Activated CD4-positive, alpha-beta memory T cell treated with anti-CD3 and anti-CD28 coated beads for 36 hours (primary cell): ENCODE measurements at places on chromosomes 16 and 17. TPM values are rescaled to one million over a fixed set of nuclear protein-coding genes. Genes with fewer than 3 reads are reported as not detected.

Gene CA5A
- not detected for total RNA-seq

Gene METTL9
- total RNA-seq: 100 TPM

DNA sequence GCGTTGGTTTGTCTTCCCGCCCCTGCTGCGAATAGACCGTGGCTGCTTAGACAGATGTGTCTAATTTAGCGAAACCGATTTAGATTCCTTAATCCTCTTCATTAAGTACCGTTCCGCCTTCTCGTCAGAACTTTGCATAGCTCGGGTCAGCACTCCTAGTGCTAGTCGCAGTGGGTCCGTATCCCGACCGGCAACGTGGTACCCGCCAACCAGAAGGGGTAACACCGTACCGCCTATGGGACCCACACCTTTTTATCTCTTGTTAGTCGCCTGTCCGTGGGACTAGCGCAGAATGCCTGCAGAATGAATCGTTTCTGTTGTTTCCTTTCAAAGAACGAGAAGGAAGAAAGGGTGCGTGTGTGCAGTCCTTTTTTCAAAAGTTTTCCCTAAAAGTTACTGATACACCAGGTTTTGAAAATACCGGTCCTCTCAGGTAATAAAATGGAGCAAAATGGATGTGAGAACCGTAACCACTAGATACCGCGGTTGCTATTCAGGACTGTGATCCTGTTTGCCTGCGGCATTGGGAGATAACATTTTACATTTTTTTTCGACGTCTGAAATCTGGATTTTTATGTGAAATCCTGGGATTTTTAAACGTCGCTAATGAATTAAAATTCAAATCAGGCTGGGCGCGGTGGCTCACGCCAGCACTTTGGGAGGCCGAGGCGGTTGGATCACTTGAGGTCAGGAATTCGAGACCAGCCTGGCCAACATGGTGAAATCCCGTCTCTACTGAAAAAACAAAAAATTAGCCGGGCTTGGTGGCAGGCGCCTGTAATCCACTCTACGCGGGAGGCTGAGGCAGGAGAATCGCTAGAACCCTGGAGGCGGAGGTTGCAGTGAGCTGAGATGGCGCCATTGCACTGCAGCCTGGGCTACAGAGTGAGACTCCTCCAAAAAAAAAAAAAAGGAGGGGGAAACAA lies 998 bp upstream of the SRSF1 start:
- no peaks in the 10 kb centered on the region for H3K27me3 ChIP-seq
- H3K27ac ChIP-seq: peak overlapping the region; percentile 100
- H3K4me1 ChIP-seq: peaks cover 37% of the 10 kb centered on the region

GRCh38 chr17:67435122-67435521 lies 58.0 kb downstream of the PITPNC1 start:
- H3K27ac ChIP-seq: peak overlapping the region; percentile 89
- peak overlapping the region; percentile 56 for H3K4me3 ChIP-seq
- peaks cover 5% of the 10 kb centered on the region for H3K36me3 ChIP-seq
- peak; percentile 82 for DNase-seq
- peaks cover 85% of the 10 kb centered on the region for H3K4me1 ChIP-seq

GRCh38 chr16:50879873-50880695 lies 138.2 kb downstream of the CYLD start:
- no peaks in the 10 kb centered on the region for H3K36me3 ChIP-seq
- H3K27me3 ChIP-seq: peaks cover 21% of the 10 kb centered on the region
- H3K4me1 ChIP-seq: no peaks in the 10 kb centered on the region
- no peak for DNase-seq
- no peak overlapping the region for H3K4me3 ChIP-seq
- no peak overlapping the region for H3K27ac ChIP-seq

- peaks cover 23% of the 10 kb centered on the region for H3K36me3 ChIP-seq
- H3K4me3 ChIP-seq: no peak overlapping the region
- no peak for DNase-seq
- H3K27ac ChIP-seq: no peak overlapping the region
These were observed 18.1 kb upstream of the ICAM2 start for GRCh38 chr17:64038331-64039105.

DNA sequence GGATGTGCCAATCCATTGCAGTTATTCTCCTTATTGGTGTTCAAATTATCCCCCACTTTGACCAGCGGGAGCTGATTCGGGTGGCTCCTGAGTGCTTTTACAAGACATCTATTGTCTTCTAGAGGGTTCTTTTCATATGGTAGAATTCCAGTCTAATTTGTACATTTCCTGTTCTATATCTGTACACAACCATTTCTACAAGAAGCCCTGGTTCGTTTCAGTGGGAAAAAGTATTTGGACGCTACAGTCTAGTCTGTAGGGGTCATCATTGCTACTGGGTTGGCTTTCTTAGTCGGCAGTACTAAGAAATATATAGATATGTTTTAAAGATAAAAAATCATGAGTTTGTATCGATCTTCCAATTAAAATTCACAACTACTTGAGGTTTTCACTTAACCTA lies 262.6 kb downstream of the MAP2K6 start:
- no peak overlapping the region for H3K27ac ChIP-seq
- H3K36me3 ChIP-seq: no peaks in the 10 kb centered on the region
- no peak overlapping the region for H3K4me3 ChIP-seq
- H3K4me1 ChIP-seq: no peaks in the 10 kb centered on the region

DNA sequence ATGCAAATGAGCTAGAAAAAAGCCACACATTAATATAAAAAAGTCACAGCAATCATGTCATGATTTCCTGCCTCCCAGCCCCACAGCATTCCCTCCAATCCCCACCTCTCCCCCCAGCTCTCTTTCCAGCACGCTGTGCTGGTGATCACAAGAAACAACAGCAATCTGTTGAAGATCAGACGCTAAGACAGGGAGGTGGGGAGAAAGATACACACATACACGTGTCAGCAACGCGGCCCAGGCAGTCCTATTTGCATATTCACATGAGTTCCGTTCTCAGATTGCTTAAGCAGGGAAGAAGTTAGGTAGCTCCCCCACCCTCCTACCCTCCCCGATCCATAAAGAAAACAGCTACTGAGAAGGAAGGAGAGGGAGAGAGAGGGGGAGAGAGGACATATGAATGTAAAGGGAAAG lies 405.5 kb upstream of the PSMD7 start:
- H3K36me3 ChIP-seq: no peaks in the 10 kb centered on the region
- H3K27me3 ChIP-seq: peaks cover 27% of the 10 kb centered on the region
- DNase-seq: no peak
- H3K4me1 ChIP-seq: peaks cover 10% of the 10 kb centered on the region
- H3K27ac ChIP-seq: no peak overlapping the region
- H3K4me3 ChIP-seq: no peak overlapping the region

DNA sequence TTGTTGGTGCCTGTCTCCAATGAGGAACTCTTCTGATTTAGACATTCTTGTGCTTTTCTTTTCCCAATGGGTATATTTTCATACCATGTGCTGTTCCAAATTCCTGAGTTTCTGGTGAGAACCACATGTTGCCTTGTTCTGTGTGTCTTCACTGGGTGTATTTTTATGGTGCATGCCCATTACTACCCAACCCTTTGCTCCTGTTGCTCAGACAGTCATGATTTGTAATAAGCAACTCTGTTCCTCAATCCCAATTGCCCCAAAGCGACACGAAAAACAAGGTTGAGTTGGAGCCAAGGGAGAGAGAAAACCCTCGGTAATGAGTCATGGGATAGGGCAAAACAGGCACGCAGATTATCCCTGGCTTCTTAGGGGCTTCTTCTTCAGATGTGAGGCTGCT lies 101.8 kb downstream of the ABCA8 start:
- H3K36me3 ChIP-seq: no peaks in the 10 kb centered on the region
- no peak overlapping the region for H3K27ac ChIP-seq
- no peak overlapping the region for H3K4me3 ChIP-seq
- DNase-seq: no peak
- H3K4me1 ChIP-seq: no peaks in the 10 kb centered on the region

GRCh38 chr16:17773698-17774101 lies 302.9 kb upstream of the XYLT1 start:
- no peak overlapping the region for H3K4me3 ChIP-seq
- H3K27ac ChIP-seq: no peak overlapping the region
- no peaks in the 10 kb centered on the region for H3K36me3 ChIP-seq
- peaks cover 15% of the 10 kb centered on the region for H3K27me3 ChIP-seq
